ENCODE measurements at places on chromosomes 2 and 18.
A peak's percentile ranks its signal among the peaks of the same experiment; 100 is the strongest.

DNA sequence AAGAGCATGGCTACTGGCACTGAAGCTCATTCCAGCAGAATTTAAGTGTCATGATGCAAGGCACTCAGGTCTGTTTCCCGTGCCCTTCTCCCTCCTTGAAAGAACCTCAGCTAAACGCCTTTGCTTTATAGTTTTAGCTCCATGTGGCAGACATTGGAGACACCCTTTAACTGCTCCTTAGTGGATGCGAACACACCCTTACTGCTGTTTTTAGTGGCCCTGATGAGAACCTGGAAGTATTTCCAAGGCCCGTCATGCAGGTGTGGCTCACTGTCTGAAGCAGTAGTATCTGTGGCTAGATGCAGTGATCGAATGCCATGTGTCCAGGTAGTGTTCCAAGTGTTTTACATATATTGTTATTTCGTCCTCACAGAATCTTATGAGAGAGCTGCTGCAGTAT is 28.3 kb downstream of the KIF5C start:
- no peak for DNase-seq

DNA sequence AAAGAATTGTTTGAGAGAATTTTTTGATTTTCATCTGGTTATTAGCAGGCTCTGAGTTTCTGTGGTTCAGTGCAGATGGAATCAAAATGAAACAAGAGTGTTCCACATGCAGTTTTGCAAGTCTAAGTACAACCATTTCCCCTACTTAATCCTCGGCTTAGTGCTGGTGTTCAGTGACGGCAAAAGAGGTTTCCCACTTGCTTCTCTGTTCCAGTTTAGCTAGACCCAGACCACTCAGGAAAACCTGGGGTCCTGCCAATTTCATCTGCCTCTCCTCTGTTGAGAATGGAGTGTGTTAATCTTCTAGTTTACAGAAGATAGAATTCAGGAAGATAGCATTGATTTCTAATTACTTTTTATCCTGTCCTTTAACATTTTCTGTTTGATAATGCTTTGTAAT is 996.2 kb upstream of the FANCL start:
- DNase-seq = no peak

DNA sequence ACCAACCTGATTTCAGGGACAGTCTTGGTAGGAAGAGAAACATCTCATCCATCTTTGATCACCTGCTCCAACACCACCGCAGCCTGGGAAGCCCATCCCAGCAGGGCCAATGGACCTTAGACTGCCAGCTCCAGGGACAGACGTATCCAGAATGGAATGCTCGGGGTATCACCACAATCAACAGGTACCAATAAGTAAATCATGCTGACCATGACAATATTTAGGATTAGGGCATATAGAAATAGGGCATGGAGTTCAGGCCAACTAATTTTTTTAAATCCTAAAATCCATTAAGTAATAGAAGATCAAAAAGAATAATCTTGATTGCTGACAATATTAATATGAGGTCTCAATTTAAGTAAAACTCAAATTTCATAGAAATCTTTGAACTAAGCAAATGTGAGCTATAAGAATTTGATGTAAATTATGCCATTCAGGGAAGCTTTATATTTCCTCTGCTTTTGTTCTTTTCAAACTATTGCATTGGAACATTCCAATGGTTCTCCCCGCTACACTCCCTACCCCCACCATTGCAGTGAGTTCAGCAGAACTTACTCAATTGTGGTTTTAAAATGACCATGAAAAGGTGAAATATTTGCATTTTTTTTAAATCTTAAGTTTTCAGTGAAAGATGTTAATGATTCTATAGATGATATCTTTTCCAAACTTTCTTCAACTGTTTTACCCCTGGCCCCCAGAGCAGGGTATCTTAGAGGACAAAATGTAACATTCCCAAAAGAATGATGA is 138.6 kb downstream of the DNER start:
- DNase-seq = no peak

GRCh38 chr18:62919109-62919838 is 203.9 kb downstream of the PHLPP1 start:
- no peak for DNase-seq

DNA sequence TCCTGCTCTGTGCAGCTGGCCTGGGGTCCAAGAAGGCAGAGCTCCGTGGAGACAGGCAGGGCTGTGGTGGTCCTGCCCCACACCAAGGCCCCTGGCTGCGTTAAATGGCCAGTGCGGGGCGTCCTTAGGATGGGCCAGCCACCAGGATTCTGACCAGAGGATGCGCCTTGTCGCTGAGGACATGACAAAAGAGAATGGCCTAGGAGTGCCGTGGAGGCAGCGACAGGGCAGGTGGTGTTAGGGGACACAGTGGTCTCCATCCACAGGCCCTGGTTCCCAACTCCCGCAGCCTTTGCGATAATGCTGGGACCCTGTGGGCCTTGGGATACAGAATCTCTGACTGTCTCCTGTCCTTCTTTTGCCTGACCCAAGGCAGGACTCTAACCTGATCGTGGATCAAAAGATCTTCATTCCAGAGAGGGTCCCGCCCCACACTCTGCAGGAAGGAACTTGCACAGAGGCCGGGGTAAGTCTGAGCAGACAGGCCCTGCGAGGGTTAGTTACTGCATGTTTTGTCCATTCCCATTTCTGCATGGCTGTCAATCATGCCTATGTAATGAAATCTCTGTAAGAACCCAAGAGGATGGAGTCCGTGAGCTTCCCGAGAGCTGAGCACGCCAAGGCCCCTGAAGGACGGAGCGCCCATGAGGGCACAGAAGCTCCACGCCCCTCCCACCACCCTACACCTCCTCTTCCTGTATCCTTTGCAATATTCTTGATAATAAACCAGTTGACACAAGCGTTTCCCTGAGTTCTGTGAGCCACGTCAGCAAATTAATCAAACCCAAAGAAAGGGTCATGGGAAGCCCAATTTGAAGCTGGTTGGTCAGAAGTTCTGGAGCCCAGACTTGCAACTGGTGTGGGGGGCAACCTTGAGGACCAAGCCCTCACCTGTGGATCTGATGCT is 251.5 kb upstream of the SALL3 start:
- DNase-seq = no peak

- no peak for DNase-seq
Observed at GRCh38 chr2:126808929-126809328, 89.8 kb upstream of the TEX51 start.

- DNase-seq = no peak
Observed at GRCh38 chr2:11657646-11658045, 12.3 kb downstream of the NTSR2 start.

GRCh38 chr18:43705850-43706249 is 428.6 kb upstream of the SYT4 start:
- DNase-seq = no peak

DNA sequence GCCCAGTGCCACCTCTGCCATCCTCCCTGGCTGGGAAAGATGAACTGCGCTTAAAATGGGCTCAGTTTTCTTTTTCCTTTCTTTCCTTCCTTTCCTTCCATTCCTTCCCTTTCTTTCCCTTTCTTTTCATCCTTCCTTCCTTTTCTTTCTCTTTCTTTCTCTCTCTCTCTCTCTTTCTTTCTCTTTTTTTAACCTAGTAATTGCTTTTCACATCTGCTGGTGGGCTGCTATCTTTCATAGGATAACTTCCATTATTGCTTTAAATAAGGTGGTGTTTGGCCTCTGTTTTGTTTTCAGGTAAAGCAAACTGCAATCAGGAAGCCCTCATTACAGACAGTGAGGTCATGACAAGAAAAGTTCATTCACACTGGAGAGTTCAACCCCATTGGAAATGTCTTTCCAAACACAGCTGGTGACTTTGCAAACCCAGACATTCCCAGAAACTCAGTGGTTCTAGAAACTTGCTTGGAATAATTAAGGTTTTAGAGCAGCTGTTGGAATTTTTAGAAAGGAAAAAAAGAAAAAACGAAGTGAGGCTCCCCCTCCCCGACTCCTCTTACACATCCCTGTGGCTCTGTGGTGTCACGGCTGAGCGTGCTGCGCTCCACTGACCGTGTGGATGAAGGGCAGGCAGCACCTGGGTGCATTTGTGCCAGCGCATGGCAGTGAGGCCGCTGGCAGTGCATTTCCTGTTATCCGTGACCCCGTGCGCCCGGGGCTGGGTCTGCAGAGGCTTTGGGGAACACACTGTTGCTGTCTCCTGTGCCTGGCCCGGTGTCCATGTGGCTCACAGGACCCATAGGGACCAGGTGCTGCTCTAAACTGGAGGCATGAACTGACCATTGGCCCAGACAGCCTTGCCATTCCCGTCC is 76.9 kb downstream of the MBP start:
- peak; percentile 60 for DNase-seq

GRCh38 chr18:5527603-5528002 is 16.2 kb downstream of the EPB41L3 start:
- peak; percentile 59 for DNase-seq

DNA sequence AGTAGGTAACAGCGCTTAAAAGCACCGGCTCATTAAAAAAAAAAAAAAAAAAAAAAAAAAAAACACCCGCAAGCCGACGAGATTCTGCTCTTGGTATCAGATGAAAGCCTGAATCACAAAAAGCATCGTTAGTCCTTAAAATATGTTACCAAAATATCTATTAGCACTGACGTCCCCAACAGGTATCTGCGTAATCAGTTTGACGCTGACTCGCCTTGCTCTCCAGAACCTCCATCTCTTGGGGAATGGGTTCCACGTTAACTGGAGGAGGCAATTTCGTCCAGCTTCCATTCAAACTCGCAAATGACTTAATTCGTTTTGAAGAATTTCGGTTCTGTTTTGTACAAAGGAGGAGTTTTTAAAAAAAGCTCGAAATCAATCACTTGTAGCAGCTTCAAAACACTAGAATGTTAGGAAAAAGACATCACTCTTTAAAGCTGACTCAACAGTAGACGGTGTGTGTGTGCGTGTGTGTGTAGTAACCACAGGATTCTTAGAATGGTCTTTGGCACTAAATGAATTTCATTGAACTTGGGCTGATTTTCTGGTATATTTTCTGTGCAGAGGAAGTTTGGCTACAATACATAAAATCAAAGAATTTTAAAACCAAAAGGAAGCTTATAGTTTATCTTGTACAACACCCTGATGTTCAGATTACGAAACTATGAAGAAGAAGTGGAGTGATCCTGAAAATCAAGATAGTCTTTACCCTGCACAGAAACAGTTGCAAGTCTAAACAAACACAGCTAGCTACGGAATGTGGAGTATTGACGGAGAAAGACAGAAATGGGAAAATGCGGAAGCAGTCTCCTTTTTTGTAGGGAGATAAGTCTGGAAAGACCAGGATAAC is 1.1 kb upstream of the PGAP1 start:
- peak; percentile 21 for DNase-seq

DNA sequence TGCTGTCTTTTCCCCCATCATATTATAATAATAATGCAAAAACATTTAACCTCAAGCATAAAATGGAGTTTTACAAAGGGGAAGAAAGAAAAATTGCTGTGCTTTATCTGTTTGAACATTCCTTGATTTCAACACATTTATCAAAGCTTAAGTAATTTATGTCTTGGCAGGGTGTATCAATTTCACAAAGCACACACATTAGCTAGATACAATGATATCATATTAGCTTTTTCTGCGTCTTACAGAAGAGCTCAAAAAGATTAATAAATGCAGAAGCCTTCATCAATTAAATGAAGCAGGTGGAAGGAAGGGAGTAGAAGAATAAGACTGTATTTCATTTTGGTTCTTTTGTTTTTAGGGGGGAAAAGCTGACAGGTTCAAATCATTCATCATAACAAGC is 103.0 kb downstream of the NXPH2 start:
- DNase-seq = no peak

DNA sequence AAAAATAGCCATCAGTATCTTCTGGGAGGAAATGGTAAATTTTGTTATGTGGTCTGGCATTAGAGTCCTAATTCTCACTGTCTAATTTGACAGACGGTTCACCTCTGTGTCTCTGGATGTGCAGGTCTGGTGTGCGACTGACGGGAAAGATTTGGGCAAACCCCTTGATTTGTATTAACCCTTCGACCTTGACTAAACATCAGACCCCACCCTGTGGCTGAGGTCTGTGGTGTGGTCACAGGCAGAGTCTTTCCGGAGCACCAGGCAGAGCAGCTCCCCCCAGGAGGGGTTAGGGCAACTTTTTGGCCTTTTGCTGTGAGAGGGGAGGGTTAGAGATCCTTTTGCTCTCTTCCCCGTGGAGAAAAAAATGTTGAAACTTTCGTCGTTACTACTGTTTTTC is 6.4 kb downstream of the TWIST2 start:
- DNase-seq = no peak

- no peak for DNase-seq
Observed at GRCh38 chr2:18598848-18599484, 9.6 kb upstream of the NT5C1B start.

- peak; percentile 94 for DNase-seq
Observed at GRCh38 chr2:110993557-110994231, 127.0 kb upstream of the BCL2L11 start.

- DNase-seq = no peak
Observed at GRCh38 chr2:133841900-133842299, 273.6 kb upstream of the NCKAP5 start.

- DNase-seq = no peak
Observed at GRCh38 chr2:6410313-6410712, 455.4 kb downstream of the CMPK2 start.

- no peak for DNase-seq
Observed at GRCh38 chr2:188318161-188318749, 26.6 kb downstream of the GULP1 start.

DNA sequence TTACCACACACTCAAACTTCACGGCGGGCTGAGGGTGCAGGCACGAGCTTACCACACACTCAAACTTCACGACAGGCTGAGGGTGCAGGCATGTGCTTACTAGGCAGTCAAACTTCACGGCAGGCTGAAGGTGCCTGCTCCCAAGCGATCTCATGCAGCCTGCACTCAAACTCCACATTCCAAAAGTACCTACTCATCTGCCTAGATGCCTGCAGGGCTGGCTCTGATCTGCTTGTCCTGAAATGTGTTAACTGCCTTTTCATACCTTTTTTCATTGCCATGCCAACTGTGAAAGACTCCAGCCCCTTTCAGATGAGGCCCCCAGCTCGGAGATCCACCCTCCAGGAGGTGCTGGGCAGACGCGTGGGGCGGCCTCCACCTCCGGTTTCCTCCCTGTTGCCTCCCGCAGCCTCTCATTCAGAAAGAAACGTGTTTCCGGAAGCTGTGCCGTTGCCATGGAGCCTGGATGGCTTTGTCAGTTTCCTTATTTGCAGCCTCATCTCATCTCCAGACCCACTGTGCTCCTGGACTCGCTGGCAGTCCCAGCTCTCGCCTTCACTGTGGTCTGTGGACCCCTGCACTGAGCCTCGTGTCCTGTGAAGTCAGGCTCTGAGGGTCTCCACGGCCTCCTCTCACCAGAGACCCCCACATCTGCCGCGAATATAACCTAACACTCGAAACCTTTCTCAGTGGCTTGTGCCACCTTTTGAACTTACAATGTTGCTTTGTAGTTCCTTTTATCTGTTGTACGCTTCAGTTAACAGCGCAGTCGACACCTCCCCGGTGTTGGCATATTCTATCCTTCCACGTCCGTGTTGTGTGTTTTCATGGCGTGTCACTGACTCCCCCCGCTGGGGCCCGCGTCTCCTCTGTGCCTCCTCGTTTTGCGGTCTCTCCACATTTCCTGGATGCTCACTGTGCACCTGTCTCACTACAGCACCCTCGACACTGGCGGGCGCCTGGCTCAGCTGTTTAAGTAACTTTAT is 106.1 kb upstream of the ALKAL2 start:
- no peak for DNase-seq

- no peak for DNase-seq
Observed at GRCh38 chr18:55587418-55588110, 428 bp downstream of the TCF4 start.

All from CD14-positive monocyte (primary cell).